Naive thymus-derived CD8-positive, alpha-beta T cell (primary cell): ENCODE measurements at places on chromosomes 11 and 22. TPM values are rescaled to one million over a fixed set of nuclear protein-coding genes. Genes with fewer than 3 reads are reported as not detected.

Gene RCE1
- total RNA-seq: 32.2 TPM

Gene OR51A2
- total RNA-seq: not detected

Gene OVCH2
- not detected for total RNA-seq

Gene OR4A15
- total RNA-seq: not detected

Gene TSSK2
- not detected for total RNA-seq

Gene SPON1
- 18.9 TPM for total RNA-seq
